A549 treated with Mapracorat at 1 μM for 4 hours (cell line): ENCODE measurements at places on chromosomes 6 and 20. TPM values are rescaled to one million over a fixed set of nuclear protein-coding genes. Genes with fewer than 3 reads are reported as not detected.

Gene KCNB1
- 0.98 to 3.6 TPM (median 1.3 TPM) in 5 replicates for total RNA-seq

Gene ARFGEF3
- total RNA-seq, result 0.43 to 0.69 TPM (median 0.49 TPM) in 5 replicates

Gene EXOC2
- total RNA-seq, result 9.8 to 12.2 TPM (median 11.1 TPM) in 5 replicates

Gene PAK5
- total RNA-seq, result not detected in 5 replicates

Gene UBE3D
- 2.9 to 3.6 TPM (median 3.2 TPM) in 5 replicates for total RNA-seq

Gene PRRT1
- 0.33 to 1.5 TPM (median 0.63 TPM) in 5 replicates for total RNA-seq

Gene DDX43
- not detected in 5 replicates for total RNA-seq

Gene GNL1
- 28.7 to 34.3 TPM (median 33.2 TPM) in 5 replicates for total RNA-seq

Gene ZNF334
- not detected in 5 replicates for total RNA-seq

Gene SGK2
- 6.7 to 8.7 TPM (median 7.0 TPM) in 5 replicates for total RNA-seq

Gene AGER
- total RNA-seq, result 1.2 to 2.0 TPM (median 1.3 TPM) in 5 replicates

Gene OR2J1
- not detected in 5 replicates for total RNA-seq

Gene SDHAF4
- 2.9 to 5.4 TPM (median 4.1 TPM) in 5 replicates for total RNA-seq

Gene PDE10A
- total RNA-seq, result 23.4 to 29.8 TPM (median 27.4 TPM) in 5 replicates

Gene TREM2
- not detected in 5 replicates for total RNA-seq

Gene WFDC5
- not detected in 5 replicates for total RNA-seq

Gene DPPA5
- not detected in 5 replicates for total RNA-seq

Gene GRIK2
- 0.35 to 0.44 TPM (median 0.40 TPM) in 5 replicates for total RNA-seq

Gene GHRH
- total RNA-seq, result not detected in 5 replicates

Gene HIVEP2
- 2.3 to 3.9 TPM (median 3.6 TPM) in 5 replicates for total RNA-seq

Gene PLTP
- 1.6 to 2.0 TPM (median 1.8 TPM) in 5 replicates for total RNA-seq

Gene PBOV1
- not detected in 5 replicates for total RNA-seq

Gene PRR3
- 14.9 to 17.6 TPM (median 16.6 TPM) in 5 replicates for total RNA-seq

Gene SOX18
- 1.1 to 2.7 TPM (median 2.3 TPM) in 5 replicates for total RNA-seq

Gene PLN
- not detected in 5 replicates for total RNA-seq

Gene IMPG1
- total RNA-seq, result not detected in 5 replicates

Gene MAPK14
- total RNA-seq, result 21.3 to 28.2 TPM (median 25.6 TPM) in 5 replicates

Gene TCF21
- total RNA-seq, result 0.04 to 0.09 TPM (median 0.05 TPM) in 4 of 5 replicates, not detected in the other

Gene PRDM1
- total RNA-seq, result 5.0 to 7.1 TPM (median 5.6 TPM) in 5 replicates

Gene FOXC1
- total RNA-seq, result 5.1 to 8.2 TPM (median 7.2 TPM) in 5 replicates

Gene CCR6
- 0.06 to 0.16 TPM (median 0.09 TPM) in 3 of 5 replicates, not detected in the others for total RNA-seq

Gene PHF10
- total RNA-seq, result 21.3 to 23.0 TPM (median 22.2 TPM) in 5 replicates

Gene BTN1A1
- not detected in 5 replicates for total RNA-seq

Gene KCNK15
- 0.45 to 0.87 TPM (median 0.54 TPM) in 5 replicates for total RNA-seq

Gene ARMH2
- not detected in 5 replicates for total RNA-seq

Gene RFX6
- not detected in 5 replicates for total RNA-seq

Gene FAXC
- total RNA-seq, result 5.9 to 8.9 TPM (median 6.6 TPM) in 5 replicates

Gene CST4
- not detected in 5 replicates for total RNA-seq

Gene SLC22A3
- total RNA-seq, result 40.2 to 49.9 TPM (median 44.7 TPM) in 5 replicates

Gene PCMTD2
- 7.9 to 13.7 TPM (median 10.2 TPM) in 5 replicates for total RNA-seq

Gene SLC29A1
- total RNA-seq, result 42.3 to 53.9 TPM (median 51.8 TPM) in 5 replicates
